ENCODE measurements at places on chromosomes 7 and 10. TPM values are rescaled to one million over a fixed set of nuclear protein-coding genes. Genes with fewer than 3 reads are reported as not detected.

Gene ADAM12
- total RNA-seq, result 33.9 TPM

Gene KNDC1
- 0.50 TPM for total RNA-seq

Gene LRIT1
- total RNA-seq, result not detected

Gene NSUN5
- total RNA-seq, result 17.5 TPM

Gene MYOF
- 298 TPM for total RNA-seq

Gene RRP12
- total RNA-seq, result 10.5 TPM

Gene ATRNL1
- total RNA-seq, result 0.33 TPM

Gene DHTKD1
- total RNA-seq, result 20.0 TPM

Gene ATOH7
- not detected for total RNA-seq

Gene CAMK2B
- 0.26 TPM for total RNA-seq

Gene ADIRF
- 142 TPM for total RNA-seq

Gene SNX10
- under 0.01 TPM for total RNA-seq

Gene CYP3A5
- total RNA-seq, result 12.4 TPM

Gene TAS2R4
- 1.5 TPM for total RNA-seq

Gene C10orf62
- not detected for total RNA-seq

Gene HOXA7
- 1.2 TPM for total RNA-seq

Gene C10orf71
- total RNA-seq, result not detected

Gene KLLN
- total RNA-seq, result 0.66 TPM

Gene SEMA3A
- 60.8 TPM for total RNA-seq

Gene KCNH2
- 6.2 TPM for total RNA-seq

Gene FFAR4
- not detected for total RNA-seq

Gene GIMAP4
- total RNA-seq, result not detected

Gene CYP26A1
- total RNA-seq, result not detected

Gene MMD2
- not detected for total RNA-seq

Gene CXCL12
- total RNA-seq, result 611 TPM

Gene EPHB4
- 75.8 TPM for total RNA-seq

Gene FHIP2A
- total RNA-seq, result 25.7 TPM

Gene AUTS2
- 7.7 TPM for total RNA-seq

Gene GIMAP5
- total RNA-seq, result not detected

Gene SMC3
- 28.8 TPM for total RNA-seq

Gene CALML3
- total RNA-seq, result not detected

Gene MGAM2
- total RNA-seq, result not detected

Gene SCRN1
- 86.5 TPM for total RNA-seq

Gene MPP7
- 0.99 TPM for total RNA-seq

Gene GLCCI1
- 6.7 TPM for total RNA-seq

Gene CRYGN
- 0.50 TPM for total RNA-seq

Gene RPP30
- 32.2 TPM for total RNA-seq

Gene ENTPD1
- total RNA-seq, result 3.3 TPM

Gene ELFN1
- 0.51 TPM for total RNA-seq

All from fibroblast of lung (primary cell).